ENCODE measurements at places on chromosomes 12 and 14. TPM values are rescaled to one million over a fixed set of nuclear protein-coding genes. Genes with fewer than 3 reads are reported as not detected.

DNA sequence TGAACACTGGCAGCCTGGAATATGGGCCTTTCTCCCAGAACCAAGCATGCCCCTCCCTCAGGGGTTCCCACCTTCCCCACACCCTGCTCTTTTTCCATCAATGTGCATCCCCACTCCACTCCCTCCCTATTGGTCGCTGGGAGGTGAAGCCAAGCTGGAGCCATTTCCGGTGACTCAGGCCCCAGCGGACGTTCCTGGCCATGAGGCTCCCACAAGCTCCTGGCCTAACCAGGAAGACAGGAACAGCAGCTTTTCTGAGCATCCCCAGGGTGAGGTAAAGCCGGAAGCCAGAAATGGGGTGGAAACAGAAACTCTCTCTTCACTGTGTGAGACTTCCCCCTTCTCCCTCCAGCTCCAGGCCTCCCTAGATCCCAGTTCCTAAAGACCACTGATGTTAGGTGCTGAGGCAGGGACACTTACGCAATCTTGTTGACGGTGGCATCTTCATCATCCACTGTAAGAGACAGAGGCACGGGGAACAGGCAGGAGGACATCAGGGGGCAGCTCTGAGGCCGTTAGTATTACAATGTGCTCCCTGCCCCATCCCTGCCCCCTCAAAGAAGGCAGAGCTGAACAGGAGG lies 5.1 kb downstream of the LMBR1L start:
- peaks cover 15% of the 10 kb centered on the region for H3K4me1 ChIP-seq
- no peak overlapping the region for H3K4me3 ChIP-seq
- no peak overlapping the region for H3K27ac ChIP-seq
- no peak for DNase-seq

- no peaks in the 10 kb centered on the region for H3K27me3 ChIP-seq
- no peak overlapping the region for H3K27ac ChIP-seq
- H3K4me1 ChIP-seq, result no peaks in the 10 kb centered on the region
- DNase-seq, result no peak
- no peaks in the 10 kb centered on the region for H3K36me3 ChIP-seq
These were observed 31.9 kb downstream of the CEP83 start for GRCh38 chr12:94427501-94428381.

Gene IL31
- total RNA-seq, result not detected

Gene STAC3
- 3.0 TPM for total RNA-seq

Gene COQ5
- total RNA-seq, result 19.7 TPM

All from CD4-positive, alpha-beta memory T cell (primary cell).